Omental fat pad (tissue), 4 donors: ENCODE measurements at places on chromosomes 11 and 22. TPM values are rescaled to one million over a fixed set of nuclear protein-coding genes. Genes with fewer than 3 reads are reported as not detected.

TRPC6 gene
- total RNA-seq, result 14.0 TPM

SLC43A3 gene
- total RNA-seq, result 152 TPM

GRCh38 chr22:39900306-39901227 is at the start of gene GRAP2:
Gene GRAP2, plus strand, starts transcription at chr22:39901084. Its CDS starts 46,023 bp downstream, at chr22:39947107.
- DNase-seq, result no peak

GRCh38 chr11:45856044-45856468 is 8.8 kb downstream of the CRY2 start:
- DNase-seq, result no peak

- DNase-seq, result no peak
These were observed 45.0 kb downstream of the CWC15 start for GRCh38 chr11:94928117-94928990.

DNA sequence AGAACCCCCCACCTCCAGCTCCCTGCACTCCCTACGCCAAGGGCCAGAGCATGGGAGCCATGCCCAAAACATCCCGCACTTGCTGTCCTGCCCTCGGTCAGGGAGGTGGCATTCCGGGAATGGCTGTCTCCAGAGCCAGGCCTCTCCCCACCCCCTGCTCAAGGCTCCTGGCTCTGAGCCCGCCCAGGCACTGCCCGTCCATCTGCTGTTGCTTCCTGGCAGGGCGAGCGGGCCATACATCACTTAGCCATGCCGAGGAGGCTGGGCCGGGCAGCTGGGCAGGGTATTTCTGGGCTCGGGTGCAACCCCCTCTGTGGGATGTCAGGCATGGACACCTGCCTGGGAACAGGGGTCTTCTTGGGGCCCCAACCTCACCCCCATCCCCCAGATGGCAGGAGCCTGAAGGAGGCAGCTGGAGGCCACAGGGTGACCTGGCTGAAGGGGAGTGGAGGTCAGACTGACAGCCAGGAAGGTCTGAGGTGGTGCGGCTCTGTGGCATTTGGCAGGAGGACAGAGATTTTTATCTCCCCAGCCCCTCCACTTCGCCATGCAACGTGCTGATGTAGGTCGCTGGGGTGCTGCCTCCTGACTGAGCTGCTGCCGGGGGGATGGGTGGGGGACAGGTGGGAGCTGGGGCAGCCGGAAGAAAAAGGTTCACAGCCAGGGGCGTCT is 8.7 kb upstream of the CABP7 start:
- no peak for DNase-seq
